H7 (cell line): ENCODE measurements at places on chromosomes 16 and 17. TPM values are rescaled to one million over a fixed set of nuclear protein-coding genes. Genes with fewer than 3 reads are reported as not detected.
A peak's percentile ranks its signal among the peaks of the same experiment; 100 is the strongest.

DNA sequence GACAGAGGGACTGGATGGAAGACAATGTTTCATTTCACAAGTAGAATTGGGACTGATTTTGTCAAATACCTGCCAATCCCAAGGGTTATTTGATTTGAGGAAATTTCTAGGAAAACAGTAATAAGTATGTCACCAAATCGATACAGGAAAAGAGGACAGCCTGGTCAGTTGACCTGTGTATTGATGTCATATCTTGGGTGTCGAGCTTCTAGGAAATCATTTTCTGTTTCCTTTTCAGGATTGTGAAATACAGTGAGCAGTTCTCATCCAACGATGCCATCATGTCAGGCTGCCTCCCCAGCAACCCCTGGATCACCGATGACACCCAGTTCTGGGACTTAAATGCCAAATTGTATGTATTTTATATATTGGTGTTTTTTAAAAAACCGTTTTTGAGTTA, 56.1 kb downstream of the RGS9 start:
- no peak for DNase-seq

DNA sequence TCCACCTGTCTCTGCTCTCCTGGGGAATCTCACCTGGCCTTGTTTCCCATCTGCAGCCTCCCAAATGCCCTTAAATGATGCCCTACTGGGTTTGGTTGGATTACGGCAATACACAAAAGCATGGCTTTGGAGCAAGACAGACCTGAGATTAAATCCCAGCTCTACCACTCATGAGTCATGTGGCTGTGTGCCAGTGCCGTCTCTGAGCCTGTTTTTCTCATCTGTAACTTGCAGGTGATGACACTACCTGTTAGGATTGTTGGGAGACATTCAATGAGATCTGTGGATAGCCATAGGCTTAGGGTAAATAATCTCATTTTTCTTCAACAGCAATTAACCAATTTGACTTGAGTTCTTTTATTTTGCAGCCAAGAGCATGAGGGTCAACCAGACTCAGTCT, 240.3 kb downstream of the MAF start:
- DNase-seq: no peak

DNA sequence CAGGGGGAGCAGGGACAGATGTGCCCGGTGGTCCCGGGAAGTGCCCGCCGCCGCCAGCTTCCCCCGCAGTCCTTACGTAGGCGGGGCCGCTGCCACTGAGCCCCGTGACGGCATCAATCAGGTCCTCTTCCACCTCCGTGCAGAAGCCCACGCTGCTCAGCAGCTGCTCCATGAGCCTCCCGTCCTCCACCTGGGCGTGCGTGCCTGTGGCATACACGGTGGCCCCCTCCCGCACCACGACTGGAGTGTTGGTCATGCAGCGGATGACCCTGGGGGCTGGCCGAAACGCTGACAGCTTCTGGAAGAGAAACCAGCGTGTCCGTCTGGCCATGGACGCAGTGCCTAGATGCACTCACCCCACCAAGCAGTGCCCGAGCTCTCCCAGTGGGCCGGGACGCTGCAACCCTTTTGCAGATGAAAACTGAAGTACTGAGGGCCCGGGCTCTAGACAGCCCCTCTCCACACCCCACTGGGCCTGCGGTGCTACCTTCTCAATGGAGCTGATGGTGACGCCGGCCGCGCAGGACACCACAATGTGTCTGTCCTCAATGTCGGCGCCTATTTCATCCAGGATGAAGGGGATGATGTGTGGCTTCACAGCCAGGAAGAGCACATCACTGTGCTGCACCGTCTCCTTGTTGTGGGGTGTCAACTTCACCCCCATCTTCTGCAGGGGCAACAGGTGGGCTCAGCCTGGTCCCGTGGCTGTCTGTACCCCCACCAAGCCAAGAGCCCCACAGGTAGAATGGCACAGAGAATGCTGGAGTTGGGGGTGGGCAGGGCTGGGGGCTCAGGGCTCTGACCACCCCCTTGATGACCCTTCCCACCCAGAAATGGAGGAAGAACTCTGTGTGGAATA, 2.0 kb downstream of the PYCR1 start:
- DNase-seq: no peak

GRCh38 chr17:83096401-83097224, 17.2 kb downstream of the METRNL start:
- peak; percentile 81 for DNase-seq

GRCh38 chr17:39794249-39794970, 56.7 kb downstream of the GRB7 start:
- no peak for DNase-seq

GRCh38 chr17:75685499-75685898, 18.4 kb downstream of the SAP30BP start:
- DNase-seq: no peak

OSGIN1 gene
- 1.3 and 1.6 TPM in 2 replicates for total RNA-seq

OR4D1 gene
- 0.03 and 0.22 TPM in 2 replicates for total RNA-seq

PSME3IP1 gene
- 60.9 and 63.3 TPM in 2 replicates for total RNA-seq

ANKFY1 gene
- total RNA-seq: 19.2 and 22.1 TPM in 2 replicates

SLC12A4 gene
- 43.2 and 56.6 TPM in 2 replicates for total RNA-seq

CIAO3 gene
- total RNA-seq: 42.6 and 46.1 TPM in 2 replicates
